ENCODE measurements at places on chromosomes 7 and 10.

- no peak for DNase-seq
These were observed 62.7 kb downstream of the VTI1A start for GRCh38 chr10:112509558-112510291.

- no peak for DNase-seq
These were observed 279.4 kb upstream of the HABP2 start for GRCh38 chr10:113273181-113274163.

DNA sequence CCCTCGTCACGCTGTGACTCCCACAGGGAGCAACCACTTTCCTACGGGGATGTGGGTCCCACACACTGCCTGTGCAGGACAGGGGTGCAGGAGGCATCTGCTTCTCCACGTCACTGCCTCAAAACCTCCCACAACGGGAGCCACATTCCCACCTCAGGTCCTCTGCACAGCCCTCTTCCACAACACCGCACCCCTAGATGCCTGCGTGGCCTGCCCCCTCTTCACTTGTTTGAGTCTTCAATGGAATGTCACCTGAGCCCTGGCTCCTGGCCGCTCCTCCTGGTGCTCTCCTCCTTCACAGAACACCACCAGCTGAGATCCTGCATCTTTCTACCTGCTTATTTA lies 73.6 kb downstream of the MAD1L1 start:
- DNase-seq, result no peak

DNA sequence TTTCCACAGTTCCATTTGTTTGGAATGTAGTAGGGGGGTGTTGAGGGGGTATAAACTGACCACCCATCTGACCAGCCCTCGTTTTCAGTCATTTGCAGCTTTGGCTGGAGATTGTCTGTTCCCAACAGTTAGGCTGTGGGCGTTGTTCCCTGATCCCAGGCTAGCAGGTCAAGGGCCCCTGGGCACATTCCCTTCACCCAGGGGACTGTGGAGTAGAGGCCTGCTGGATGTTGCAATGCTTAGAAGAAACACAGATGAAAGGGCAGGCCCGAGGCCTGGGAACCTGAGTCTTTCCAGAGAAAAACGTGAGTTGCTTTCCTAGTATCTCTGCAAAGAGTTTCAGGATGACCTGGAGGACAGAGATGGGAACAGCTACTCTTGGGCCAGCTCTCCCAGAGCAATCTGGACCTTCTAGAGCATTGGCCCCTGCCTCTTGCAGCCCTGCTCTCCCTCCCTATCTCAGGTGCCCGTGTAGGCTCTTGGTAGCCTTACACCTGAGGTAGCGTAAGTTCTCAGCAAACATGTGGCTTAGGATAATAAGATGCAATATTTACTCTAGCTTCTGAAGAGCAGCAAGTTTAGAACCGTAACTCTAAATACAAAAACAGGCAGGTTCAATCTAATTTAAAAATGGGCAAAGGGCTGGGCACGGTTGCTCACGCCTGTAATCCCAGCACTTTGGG lies 99.4 kb upstream of the EFCAB10 start:
- DNase-seq, result no peak

DNA sequence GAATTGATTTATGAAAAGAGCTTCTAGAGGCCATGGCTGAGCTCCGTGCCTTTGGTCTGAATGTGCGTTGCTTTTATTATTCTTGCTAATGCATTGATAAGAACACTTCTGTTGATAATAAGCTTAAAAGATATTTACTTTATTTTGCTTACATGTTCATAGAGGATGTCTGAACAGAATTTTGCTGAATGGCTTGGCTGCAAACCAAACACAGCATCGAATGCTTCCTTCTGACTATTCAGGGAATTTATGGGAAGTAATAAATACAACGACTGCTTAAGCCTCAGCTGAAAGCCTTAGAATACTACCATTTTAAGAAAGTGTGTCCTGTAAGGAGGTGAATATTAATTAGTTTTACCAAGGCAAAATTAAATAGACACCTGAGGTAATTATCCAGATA lies 643.5 kb upstream of the POT1 start:
- DNase-seq, result no peak

GRCh38 chr7:6012355-6013104 lies 3.5 kb downstream of the AIMP2 start:
- DNase-seq, result no peak

- no peak for DNase-seq
These were observed 8.2 kb downstream of the TWIST1 start for GRCh38 chr7:19109000-19109946.

- no peak for DNase-seq
These were observed 72.6 kb downstream of the VWA2 start for GRCh38 chr10:114311496-114312209.

DNA sequence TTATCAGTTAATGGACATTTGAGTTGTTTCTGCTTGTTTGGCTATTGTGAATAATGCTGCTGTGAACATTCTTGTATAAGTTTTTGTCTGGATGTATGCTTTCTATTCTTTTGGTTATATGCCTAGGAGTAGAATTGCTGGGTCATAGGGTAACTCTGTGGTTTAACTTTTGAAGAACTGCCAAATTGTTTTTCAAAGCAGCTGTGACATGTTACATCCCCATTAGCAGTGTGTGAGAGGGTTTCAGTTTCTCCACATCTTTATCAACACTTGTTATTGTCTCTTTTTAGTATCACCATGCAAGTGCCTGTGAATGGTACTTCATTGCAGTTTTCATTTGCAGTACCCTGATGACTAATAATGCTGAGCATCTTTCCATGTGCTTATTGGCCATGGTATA lies 2.1 kb upstream of the NDUFB8 start:
- DNase-seq, result no peak

- DNase-seq, result no peak
These were observed 192.5 kb upstream of the POT1 start for GRCh38 chr7:125122173-125122572.

- DNase-seq, result no peak
These were observed 37.4 kb downstream of the HSPA12A start for GRCh38 chr10:116704926-116705325.

GRCh38 chr7:141014125-141014523 lies 628 bp downstream of the MRPS33 start:
- DNase-seq, result no peak

GRCh38 chr7:133871757-133872156 lies 255.4 kb upstream of the LRGUK start:
- no peak for DNase-seq

DNA sequence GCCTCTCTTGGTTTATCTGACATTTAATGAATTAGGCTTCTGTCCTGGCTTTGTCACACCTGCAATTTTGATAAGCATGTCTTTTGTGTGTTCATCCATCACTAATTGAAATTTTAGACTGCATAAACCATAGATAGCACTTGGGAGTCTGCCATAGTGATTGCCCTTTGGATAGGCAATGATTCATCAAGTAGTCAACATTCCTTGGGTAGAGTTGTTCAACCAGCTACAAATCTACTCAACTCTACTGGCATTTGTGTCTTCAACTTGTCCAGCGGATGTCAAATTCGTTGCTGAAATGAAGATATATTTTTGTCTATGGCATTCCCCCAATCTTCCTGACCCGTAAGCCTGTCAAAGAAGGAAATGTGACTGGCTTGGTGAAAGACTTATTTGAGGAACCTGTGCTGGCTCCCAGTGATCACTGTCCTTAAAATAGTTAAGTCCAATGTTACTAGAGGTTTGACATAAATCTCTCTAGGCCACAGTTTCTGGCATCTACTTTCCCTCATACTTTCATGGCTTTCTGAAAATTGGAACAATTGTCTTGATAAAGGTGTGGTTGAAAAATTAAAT lies 33.7 kb upstream of the CREB5 start:
- no peak for DNase-seq

DNA sequence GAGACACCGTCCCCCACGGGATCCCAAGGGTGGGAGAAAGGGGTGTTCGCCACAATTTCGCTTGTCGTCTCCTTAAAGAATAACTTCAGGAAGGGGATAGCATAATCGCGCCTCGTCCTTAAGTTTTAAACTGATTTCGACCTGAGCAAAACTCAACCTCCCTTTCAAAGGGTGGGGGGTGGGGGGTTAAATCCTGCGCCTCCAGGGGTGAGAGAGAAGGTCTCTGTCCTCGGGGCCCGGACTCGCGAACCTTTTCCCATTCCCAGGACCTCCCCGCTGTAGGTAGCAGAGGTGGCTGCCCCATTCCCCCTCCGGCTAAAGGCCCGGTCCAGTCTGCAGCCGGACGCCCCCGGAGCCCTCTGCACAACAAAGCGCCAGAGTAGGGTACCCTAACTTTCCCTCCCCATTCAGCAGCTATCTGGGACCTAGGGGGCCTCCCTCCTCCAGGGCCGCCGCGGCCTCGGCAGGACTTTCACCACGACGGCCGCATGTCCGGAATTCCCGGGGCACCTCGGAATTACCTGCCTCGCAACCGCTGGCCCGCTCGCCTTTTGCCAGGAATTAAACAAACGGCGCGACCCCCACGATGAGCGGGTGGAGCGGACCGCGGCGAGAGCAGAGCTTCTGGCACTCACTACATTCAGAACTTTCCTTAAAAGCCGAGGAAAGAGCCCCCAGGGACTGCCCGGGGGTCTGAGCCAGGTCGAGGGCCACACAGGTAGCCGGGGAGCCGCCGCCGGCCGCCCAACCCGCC lies 1.7 kb downstream of the CDK6 start:
- no peak for DNase-seq

- no peak for DNase-seq
These were observed 44.5 kb downstream of the WDFY4 start for GRCh38 chr10:48729222-48729621.

GRCh38 chr10:50470345-50470744 lies 153.4 kb downstream of the SGMS1 start:
- no peak for DNase-seq

DNA sequence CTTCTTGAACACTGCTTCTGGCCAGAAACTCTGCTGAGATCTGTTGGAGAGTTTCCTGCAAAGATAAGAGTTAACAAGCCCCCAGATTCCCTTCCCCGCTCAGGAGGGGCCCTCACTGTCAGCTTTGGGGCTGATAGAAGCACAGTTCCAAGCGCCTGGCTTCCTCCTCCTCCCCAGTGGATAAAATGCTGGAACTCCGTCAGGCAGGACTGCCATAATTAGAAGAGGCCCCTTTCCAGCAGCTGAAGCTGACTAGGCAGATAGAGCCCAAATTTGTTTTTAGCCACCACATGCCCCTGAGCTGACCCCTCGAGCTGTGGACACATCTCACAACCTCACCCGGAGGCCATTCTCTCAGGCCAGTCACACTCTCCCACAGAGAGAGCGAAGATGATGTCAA lies 89.4 kb downstream of the TBXAS1 start:
- no peak for DNase-seq

DNA sequence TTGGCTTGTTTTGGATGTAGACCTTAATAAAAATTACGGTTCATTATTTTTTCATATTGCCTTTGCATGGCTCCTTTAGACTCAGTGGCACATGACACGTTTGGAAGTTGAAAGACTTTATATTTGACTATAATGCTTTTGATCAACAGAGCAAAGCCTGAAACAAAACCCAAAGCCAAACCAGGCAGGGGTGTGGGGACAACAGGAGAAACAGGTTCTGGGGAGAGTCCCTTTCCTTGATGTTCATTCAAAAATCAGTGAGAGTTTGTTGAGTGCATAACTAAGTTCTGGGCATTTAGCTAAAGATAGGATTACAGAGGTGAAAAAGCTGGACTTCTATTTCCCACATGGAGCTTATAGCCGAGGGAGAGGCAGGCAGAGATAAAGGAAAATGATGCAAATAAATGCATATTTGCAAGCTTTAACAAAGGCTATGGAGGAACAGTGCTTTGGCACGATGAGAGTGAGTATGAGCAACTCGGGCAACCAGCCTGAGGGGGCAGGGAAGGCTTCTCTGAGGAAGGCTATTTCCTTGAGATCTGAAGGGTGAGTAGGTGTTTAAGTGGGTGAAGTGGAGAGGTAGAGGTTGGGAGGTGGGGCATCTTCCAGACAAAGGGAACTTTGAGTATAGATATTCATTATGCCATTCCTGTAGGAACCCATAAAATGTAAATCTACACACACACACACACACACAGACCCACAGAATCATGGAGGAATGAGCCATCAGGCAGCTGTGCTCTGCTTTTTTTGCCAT lies 34.5 kb upstream of the PDZD8 start:
- DNase-seq, result no peak

DNA sequence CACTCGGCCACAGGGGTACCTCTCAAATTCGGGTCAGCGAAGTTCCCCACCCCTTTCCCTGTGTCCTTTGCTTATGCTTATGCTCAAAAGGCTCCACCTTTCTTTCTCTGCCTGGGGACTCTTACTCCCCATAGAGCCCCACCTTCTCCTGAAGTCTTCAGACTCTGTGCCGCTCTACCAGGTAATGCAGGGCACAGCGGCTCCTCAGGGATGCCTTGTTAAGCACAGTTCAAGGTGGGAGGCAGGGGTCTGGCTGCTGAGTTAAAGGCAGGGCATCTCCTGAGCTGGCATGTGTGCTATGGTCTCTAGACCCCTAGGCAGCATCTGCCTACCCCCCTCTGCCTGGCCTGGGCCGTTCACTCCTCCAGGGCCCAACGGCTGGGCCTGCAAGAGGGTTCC lies 3.0 kb upstream of the CXCL12 start:
- DNase-seq, result no peak

DNA sequence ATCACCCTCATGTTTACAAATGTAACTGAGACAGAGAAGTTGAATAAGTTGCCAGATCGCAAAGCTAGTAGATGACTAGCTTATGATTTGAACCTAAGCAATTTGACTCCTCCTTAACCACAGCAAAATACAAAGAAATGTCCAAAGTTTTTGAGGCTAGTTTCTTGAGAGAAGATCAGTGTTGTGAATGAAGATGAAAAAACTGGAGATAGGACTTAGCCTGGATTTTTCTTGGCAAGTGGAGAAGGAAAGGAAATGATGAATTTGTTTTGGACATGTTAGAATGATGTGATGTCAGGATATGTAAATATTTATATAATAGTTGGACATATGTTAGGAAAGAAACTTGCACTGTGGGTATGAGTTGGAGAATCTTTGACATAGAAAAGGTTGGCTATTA lies 149.8 kb downstream of the LSMEM1 start:
- DNase-seq, result no peak

DNA sequence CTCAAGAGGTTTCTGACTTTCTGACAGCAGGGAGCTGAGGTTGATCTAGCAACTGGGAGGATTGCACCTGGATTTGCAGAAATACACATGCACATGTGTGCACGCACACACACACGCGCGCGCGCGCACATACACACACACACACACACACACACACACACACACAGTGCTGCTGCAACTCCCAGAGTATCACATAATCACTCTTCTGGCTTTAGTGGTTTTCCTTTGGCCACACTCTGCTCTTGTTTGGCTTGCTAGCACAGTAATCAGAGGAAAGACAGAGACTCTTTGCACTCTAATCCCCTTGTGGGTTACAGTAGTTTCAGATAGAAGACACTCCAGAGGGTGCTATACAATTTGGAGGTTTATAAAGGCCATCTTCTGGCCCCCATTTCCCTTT lies 705.0 kb downstream of the AUTS2 start:
- DNase-seq, result no peak

DNA sequence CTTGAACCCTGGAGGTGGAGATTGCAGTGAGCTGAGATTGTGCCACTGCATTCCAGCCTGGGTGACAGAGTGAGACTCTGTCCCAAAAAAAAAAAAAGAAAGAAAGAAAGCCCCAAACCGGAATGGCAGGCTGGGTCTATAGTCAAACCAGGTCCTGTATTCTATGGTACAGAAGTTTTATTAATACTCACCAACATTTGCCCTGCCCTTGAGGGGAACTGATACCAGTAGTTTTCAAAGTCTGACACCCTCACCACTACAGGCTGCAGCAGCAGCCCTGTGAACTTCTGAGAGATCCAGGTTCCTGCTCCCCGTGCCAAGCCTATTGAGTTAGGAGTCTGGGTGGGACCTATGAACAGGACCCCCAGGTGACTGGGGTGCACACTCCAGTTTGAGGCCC lies 80.6 kb downstream of the RGS10 start:
- DNase-seq, result no peak
